Cardiac atrium fibroblast (primary cell): ENCODE measurements at places on chromosomes 16 and 17. TPM values are rescaled to one million over a fixed set of nuclear protein-coding genes. Genes with fewer than 3 reads are reported as not detected.

KCNG4 gene
- not detected in 2 replicates for total RNA-seq

CBX2 gene
- 0.97 and 1.4 TPM in 2 replicates for total RNA-seq

C16orf46 gene
- total RNA-seq = 0.18 and 0.32 TPM in 2 replicates

EVPLL gene
- not detected in 2 replicates for total RNA-seq

HS3ST2 gene
- not detected in 2 replicates for total RNA-seq

RNF43 gene
- 0.32 TPM in 1 of 2 replicates, not detected in the other for total RNA-seq

TERF2IP gene
- total RNA-seq = 35.0 and 45.4 TPM in 2 replicates

DNAI2 gene
- not detected in 2 replicates for total RNA-seq

NATD1 gene
- total RNA-seq = 4.7 and 7.3 TPM in 2 replicates

SLC5A11 gene
- not detected in 2 replicates for total RNA-seq

INCA1 gene
- 0.54 TPM in 1 of 2 replicates, not detected in the other for total RNA-seq

GPR179 gene
- not detected in 2 replicates for total RNA-seq

CDH13 gene
- total RNA-seq = 228 and 248 TPM in 2 replicates

NKD1 gene
- 0.32 and 1.6 TPM in 2 replicates for total RNA-seq

RNF135 gene
- total RNA-seq = 11.7 and 12.5 TPM in 2 replicates

AOC2 gene
- 0.65 TPM in 1 of 2 replicates, not detected in the other for total RNA-seq

CCL4 gene
- not detected in 2 replicates for total RNA-seq

GRIN2A gene
- total RNA-seq = not detected in 2 replicates

EIF3CL gene
- 104 and 153 TPM in 2 replicates for total RNA-seq
